ENCODE measurements at places on chromosomes 2 and 18.

DNA sequence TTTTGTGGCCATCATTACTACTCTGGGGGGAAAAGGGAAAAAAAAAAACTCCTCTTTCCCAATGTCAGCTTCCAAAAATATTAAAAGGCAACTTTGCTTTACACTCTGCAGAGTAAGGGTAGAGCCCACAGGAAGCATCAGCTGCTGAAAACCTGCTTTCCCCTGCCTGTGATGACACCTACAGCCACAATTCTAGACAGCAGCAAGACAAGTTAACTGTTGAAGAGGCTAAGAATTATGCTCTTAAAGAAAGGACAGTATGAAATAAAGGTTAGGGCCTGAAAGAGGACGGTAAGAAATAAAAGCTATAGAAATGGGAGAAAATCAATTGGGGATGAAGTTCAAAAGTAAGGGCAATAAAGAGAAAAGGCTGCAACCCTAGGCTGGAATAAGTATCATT, 3.0 kb downstream of the PDE11A start:
- DNase-seq: no peak

DNA sequence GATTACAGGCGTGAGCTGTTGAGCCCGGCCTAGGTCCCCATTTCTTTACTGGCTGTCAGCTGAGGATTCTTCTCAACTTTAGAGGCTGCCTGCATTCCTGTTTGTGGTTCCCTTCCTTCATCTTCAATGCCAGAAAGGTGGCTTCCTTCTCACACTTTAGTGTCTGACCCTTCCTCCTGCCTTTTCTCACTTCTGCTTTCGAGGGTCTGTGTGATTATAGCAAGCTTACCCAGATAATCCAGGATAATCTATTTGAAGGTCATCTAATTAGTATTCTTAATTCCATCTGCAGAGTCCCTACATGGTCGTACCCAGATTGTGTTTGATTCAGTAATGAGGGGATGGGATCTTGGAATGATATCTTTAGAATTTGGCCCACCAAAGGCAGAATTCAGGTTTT, 157.4 kb downstream of the TANC1 start:
- DNase-seq: no peak

- no peak for DNase-seq
Observed at GRCh38 chr2:239918749-239919148, 106.4 kb downstream of the NDUFA10 start.

- DNase-seq: no peak
Observed at GRCh38 chr2:7950035-7950612, 731.7 kb upstream of the ID2 start.

GRCh38 chr2:206627632-206628031, 14.7 kb upstream of the FAM237A start:
- no peak for DNase-seq

GRCh38 chr2:55155764-55156281, 76.3 kb downstream of the CLHC1 start:
- no peak for DNase-seq

DNA sequence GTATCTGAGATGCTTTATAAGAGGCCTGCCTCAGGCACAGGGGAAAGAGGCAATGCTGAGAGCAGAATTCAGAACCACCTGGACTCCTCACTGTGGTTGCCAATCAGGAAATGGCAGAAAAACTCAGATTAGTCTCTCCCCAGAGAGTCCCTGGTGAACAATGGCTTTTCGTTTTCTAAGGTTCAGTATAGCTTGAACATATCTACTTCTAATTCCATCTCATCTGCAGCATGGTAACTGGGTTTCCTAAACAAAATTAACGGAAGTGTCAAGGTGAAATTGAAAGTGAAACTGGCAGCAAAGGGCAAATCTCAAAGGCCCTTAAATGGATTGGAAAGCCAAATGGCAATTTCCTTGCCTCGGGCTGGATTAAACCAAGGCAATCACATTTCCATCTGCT, 480.2 kb upstream of the ACVR2A start:
- DNase-seq: no peak

DNA sequence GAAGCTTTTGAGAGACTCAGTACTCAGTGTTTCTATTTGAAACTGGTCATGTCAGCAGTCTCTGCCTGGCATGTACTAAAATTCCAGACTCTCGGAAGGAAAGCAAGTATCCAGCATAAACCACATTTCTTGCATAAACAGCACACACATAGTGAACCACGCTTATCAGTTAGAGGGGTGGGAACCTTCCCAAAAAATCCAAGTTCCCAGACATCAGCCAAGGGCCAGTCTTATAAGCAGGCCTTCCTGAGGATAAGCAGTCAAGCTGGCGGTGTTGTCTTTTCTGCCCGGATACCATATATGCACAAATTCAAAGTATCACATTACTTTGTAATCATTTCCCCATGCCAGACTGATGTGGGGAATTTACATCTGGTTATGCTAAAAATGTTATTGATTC, 73.6 kb downstream of the ST6GAL2 start:
- DNase-seq: no peak

- no peak for DNase-seq
Observed at GRCh38 chr2:172970660-172971059, 105.0 kb upstream of the MAP3K20 start.

GRCh38 chr2:113847144-113847543, 42.7 kb upstream of the ACTR3 start:
- DNase-seq: no peak

GRCh38 chr2:104538077-104538476, 315.8 kb upstream of the POU3F3 start:
- no peak for DNase-seq

GRCh38 chr2:65158557-65158956, 28.7 kb upstream of the RAB1A start:
- DNase-seq: no peak

DNA sequence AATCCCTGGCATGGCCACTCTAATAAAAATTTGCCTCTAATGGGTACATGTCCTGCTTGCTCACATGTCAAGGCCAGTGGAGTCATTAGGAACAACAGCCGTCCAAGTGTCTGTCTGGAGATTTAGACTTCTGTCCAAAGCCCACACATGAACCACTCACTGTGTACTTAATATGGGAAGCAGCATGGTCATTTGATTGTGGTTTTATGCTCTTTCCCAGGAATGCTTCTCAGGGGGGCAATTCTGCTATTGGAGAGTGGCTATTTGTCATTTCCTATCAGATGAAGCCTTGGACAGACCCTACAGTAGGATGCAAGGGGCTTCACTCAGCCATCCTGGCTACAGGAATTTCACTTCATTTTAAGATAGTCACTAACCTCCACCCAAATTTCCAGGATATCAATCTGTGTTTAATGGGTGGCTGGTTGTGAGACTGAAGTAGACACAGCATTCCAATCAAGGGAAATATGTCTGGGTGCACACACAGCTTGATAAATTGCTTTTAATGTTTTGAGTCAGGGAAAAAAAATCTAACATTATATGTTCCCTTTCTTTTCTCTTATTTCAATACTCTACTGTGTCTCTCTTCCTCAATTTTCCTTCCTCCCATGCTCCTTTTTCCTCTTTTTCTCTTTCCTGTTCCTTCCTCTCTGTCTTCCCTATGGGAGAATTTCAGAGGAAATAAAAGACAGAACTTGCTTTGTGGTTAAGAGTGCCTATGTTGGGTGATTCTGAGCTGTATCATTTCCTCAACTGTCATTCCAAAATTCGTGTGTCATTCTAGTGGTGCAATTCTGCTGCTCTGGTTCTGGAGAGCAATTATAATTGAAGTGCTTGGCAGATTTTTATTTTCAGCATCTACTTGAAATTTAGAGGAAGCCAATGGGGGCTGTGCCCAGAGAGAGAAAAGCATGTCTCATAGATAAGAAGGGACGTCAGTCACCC, 320.1 kb downstream of the OSR1 start:
- no peak for DNase-seq

DNA sequence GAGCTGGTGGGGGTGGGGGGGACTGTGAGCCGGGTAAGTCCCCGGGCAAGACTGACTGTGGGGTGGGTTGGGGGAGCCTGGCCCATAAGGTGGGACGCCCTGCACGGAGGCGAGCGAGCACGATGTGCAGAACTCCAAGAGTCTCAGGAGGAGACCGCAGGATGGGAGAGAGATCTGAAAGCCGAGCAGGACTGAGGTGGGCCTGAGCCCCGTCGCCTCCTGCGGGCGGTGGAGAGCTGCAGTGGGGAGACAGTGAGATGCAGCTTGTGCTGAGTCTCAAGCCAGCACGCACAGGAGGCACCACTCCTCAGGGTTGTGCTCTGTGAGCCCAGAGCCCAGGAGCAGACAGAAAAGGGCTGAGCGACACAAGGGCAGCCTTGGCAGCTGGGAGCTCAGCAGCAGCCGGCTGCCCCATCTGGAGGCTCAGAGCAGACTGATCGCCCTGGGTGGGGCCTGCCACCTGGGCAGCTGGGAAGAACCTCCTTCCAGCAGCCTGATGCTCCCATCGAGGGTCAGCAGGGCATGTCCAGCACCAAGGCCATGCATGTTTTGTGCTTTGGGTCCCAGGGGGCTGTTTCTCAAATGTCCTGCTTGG, 15.9 kb downstream of the ARHGEF4 start:
- DNase-seq: no peak

DNA sequence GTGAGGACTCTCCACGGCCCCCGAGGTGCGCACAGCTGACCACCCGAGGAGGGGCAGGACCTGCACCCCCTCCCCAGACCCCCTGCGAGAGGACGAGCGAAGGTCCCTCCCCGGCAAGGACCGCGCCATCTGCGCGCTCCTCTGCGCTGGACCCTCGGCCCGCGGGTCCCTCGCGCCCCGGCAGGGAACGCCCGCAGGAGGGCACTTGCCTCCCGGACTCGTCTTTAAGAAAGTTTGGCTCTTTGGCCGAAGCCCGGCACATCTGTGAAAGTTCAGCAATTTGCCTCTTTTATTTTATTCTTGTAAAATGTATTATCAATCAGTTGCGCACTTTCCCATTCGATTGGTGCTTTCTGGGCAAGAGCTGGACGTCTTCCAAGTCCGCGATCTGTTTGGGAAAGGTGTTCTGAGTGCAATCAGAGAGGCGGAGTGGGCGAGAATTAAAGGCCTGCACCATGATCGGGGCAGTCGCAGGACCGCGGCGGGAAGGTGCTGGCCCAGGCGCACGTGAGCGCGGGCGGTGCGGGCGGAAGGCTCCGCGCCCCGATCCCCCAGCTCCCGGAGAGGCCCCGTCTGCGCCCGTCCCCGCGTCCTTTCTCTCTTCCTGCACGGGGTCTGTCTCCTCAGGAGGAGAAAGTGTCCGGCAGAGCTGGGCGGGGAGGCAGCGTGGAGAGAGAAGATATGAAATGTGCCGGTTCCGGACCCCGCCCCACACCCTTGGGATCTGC, 1.6 kb upstream of the ALKAL2 start:
- DNase-seq: no peak

DNA sequence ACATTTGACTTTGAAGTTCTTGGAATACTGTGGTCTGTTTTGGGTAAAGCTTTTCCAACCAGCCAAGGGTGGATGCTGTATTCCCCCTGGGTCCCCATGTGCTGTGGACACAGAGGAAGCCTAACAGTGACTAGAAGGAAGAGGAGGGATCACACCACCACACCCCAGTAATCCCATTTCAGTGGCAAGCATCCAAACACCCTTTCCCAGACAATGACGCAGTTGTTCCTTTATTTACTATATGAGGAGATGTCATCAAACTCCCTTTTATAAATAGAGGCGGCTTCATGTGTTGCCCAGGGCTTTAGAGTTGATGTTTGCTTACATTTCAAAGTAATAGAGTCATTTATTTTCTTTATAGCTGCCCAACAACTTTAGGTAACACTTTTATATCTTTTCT, 959.4 kb upstream of the GYPC start:
- DNase-seq: no peak

DNA sequence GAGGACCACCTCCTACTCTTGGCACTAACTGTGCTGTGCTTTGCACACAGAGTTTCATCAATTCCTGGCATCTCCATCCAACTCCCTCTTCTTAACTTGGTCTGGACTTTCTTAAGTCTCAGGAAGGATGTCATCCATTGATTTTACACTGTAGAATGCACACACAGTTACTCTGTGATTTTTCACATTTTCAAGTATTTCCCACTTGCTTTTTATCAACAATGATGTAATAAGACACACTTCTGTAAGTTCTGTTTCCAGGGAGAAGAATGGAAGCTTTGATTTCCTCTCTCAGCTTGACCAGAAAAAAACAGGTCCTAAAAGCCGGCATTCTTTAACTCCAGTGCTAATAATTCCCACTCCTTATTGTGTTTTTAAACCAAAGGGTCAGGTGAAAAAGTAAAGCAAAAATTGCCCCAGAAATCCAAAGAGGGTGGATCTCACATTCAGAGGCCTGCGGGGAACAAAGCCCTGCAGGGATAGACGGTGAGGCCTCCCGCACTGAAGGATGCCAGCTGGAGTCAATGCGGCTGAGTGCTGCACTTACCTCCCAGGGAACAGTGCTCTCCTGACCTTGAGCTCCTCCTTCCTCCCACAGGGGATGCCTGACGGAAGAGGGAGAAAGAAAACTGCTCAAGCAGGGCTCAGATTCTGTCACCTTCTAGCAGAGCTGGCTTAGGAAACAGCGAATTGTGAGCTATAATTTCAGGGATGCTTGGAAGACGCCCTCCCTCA, 83.1 kb downstream of the PDCL3 start:
- no peak for DNase-seq

DNA sequence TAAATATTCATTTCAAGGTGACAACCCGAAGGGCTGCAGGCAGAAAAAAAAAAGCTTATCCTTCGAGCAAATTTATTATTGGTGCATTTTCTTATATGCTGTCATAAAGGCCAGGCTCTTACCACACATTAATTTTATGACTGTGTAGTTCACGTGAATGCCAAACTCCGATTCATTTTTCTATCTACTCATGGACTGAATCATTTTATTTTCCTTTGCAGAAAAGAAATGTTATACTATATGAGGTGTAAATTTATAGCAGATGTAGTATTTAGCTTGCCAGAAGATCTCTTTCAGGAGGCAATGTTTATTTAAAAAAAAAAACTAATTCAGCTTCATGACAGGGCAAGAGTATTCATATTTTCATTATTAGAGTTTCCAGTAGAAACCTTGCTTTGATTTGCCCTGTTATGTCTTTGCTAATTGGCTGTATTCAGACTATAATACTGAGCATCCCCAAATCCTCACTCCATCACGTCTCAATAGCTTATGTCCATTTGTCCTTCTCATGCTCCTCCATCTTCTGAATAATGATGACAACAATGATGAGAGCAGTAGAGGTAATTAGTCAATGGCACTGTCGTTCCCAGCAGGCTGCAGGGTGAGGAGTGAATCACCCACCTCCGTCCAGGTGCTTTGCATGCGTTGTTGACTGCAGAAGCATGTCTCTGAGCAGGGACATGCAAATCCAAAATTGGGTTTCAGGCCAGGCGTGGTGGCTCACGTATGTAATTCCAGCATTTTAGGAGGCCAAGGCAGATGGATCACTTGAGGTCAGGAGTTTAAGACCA, 101.1 kb upstream of the RAB12 start:
- DNase-seq: no peak

- no peak for DNase-seq
Observed at GRCh38 chr18:70415823-70416488, 127.1 kb downstream of the SOCS6 start.

- DNase-seq: no peak
Observed at GRCh38 chr18:8705238-8705960, at the start of gene MTCL1. TSS of gene MTCL1 (plus strand) at chr18:8705556. CDS start at chr18:8705661, 105 bp downstream.

- no peak for DNase-seq
Observed at GRCh38 chr2:47014564-47015051, 99.0 kb upstream of the MCFD2 start.

DNA sequence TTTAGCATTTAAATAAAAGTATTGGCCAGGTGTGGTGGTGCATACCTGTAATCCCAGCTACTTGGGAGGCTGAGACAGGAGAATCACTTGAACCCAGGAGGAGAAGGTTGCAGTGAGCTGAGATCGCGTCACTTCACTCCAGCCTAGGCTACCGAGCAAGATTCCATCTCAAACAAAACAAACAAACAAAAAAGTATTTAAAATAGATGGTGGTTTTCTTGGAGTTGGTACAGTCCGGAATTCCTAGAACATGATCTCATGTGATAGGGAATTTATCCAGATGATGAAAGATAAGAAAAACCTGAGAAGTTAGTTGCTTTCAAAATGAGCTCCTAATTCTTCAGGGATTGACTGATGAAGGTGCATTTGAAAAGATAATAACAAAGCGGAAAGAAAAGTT, 62.0 kb downstream of the BIRC6 start:
- DNase-seq: no peak
